ENCODE measurements at places on chromosomes 4 and X.

DNA sequence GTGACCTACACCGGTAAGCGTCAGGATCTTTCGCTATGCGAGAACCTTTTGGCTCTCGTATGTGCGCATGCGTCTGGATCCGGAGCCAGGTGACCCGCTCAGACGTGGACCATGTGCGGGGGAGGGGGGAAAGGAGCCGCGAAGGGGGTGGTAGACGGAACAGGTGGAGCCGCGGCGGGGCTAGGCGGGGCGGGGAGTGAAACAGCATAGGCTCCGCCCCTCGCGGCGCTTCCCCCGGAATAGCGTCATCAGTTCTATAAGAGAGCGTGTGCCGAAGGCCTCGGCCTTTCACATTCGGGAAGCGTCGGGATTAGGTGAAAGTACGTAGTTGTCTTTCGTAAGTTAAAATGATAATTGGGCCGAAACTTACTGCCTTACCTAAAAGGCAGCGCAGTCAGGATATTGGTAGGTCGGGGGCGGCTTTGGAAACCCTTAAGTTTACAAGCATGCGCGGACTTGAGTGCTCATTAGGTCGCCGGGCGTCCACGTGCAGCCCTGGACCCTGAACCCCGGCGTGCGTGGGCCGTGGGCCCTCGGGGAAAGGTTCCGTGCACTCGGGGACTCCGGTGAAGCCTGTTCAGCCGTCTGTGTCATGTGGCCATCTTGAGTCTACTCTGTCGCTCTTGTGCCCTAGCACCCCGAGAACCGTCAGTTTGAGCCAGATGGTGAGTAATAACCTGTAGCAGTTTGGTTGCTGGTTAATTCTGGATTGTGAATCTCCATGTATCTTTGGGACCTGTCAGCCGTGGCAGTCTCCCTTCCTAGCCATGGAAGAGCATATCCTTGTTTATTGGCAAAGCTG, 74.1 kb downstream of the PRSS12 start:
- peak; percentile 89 for DNase-seq

GRCh38 chrX:29299684-29300083, 712.4 kb downstream of the IL1RAPL1 start:
- no peak for DNase-seq

- no peak for DNase-seq
Measured at GRCh38 chr4:5021546-5021945, 2.3 kb upstream of the CYTL1 start.

GRCh38 chr4:167274351-167274750, 40.1 kb upstream of the SPOCK3 start:
- no peak for DNase-seq

- DNase-seq: no peak
Measured at GRCh38 chr4:83923341-83923740, 387.4 kb downstream of the GPAT3 start.

DNA sequence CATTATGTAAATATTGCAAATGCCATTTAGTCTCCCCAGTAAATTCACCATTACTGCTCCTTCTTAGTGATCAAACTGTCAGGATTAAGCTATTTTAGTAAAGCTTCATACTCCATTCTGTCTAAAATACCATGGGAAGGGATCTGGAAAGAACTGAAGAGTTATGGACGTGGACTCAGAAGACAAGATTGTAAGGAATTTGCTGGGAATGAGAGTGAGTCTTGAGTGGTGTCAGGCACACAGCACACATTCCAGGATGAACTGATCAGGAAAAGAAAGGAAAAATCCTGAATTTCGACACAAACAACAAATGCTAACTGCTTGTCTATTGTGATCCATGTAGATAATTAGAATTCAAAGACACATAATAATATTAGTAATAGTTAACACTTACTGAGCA, 311.0 kb downstream of the CENPC start:
- DNase-seq: no peak

- DNase-seq: no peak
Measured at GRCh38 chr4:147811878-147812277, 80.0 kb downstream of the ARHGAP10 start.

- DNase-seq: no peak
Measured at GRCh38 chrX:108270280-108270679, 167.9 kb downstream of the COL4A6 start.

DNA sequence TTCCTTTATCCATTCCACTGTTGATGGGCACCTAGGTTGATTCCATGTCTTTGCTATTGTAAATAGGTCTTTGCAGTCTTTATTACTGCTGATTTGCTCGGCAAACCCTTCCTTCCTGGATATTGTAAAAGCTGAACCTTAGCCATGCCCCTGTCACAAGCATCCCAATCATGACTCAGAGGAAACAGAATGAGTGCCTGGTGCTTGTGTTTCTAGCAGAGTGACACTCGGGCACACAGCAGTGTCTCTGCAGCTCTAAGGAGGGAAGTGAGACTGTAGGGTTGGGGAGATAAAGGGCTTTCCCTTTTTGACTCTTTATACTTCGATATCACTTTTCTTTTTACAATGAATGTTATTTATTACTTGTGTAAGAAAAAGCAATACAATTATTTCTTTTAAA, 83.3 kb downstream of the AKAP4 start:
- DNase-seq: no peak

GRCh38 chr4:94068753-94069719, 138.6 kb upstream of the SMARCAD1 start:
- no peak for DNase-seq

Data from SK-N-DZ (cell line).